Stimulated activated CD8-positive, alpha-beta memory T cell treated with anti-CD3 and anti-CD28 coated beads, Interleukin-12 subunit alpha, Interleukin-12 subunit beta, amount 100 ng/mL, for 4 hours (primary cell): ENCODE measurements at places on chromosomes 2 and 18.

DNA sequence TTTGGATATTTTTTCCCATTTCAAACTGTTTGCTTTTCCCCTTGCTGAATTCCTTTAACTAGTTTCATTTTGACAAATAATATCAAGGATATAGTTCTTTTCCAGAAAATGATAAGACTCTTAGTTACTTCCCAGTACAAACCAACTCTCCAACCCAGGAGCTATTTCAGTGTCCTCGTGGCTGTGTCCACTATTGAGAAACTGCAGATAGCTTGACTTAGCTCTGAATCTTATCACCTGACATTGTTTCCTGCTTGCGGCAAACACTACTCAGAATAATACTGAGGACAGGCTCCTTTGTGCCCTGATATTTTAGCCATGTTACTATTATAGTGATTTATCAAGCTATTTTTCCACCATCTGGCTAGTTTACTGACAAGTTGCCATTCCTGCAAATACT is 74.6 kb downstream of the KLF7 start:
- no peak for DNase-seq

- no peak for DNase-seq
Measured at GRCh38 chr2:187774551-187775071, 220.4 kb upstream of the TFPI start.

DNA sequence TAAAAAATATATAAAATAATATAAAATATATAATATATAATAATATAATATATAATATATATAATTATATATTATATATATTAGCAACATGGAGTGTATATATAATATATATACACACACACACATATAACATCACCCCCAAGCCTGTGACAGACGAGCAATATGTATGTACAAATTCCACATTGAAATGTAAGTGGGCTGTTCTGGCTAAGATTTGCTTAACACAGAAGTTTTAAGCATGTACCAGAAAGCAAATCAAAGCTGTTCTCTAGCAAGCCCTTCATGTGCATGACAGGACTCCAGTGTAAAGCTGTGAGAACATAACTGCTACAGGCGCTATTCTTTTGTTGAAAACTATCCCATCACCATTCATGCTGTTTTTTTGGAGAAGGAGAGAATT is 261.7 kb upstream of the TNP1 start:
- DNase-seq, result no peak

DNA sequence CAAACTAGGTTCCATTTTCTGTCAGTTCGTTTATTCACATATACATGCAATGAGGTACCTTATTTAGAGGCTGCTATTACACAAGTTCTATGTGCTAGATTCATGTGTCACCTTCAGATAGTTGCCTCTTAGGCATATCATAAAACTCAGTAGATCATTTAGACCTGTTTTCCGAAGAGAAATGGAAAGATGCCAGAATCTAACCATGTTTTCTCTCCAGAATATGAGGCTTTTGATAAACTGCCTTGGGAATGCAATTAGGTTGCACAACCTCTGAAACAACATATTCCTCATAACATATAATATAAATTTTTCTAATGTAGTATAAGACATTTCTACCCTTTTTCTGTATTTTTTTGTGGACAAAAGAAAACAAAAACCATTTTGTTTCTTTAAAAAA is 108.1 kb downstream of the PRPF40A start:
- no peak for DNase-seq

- DNase-seq, result no peak
Measured at GRCh38 chr2:168708080-168708479, 94.4 kb upstream of the NOSTRIN start.
